NCI-H2029 (cell line): ENCODE measurements at places on chromosomes 4 and X.

DNA sequence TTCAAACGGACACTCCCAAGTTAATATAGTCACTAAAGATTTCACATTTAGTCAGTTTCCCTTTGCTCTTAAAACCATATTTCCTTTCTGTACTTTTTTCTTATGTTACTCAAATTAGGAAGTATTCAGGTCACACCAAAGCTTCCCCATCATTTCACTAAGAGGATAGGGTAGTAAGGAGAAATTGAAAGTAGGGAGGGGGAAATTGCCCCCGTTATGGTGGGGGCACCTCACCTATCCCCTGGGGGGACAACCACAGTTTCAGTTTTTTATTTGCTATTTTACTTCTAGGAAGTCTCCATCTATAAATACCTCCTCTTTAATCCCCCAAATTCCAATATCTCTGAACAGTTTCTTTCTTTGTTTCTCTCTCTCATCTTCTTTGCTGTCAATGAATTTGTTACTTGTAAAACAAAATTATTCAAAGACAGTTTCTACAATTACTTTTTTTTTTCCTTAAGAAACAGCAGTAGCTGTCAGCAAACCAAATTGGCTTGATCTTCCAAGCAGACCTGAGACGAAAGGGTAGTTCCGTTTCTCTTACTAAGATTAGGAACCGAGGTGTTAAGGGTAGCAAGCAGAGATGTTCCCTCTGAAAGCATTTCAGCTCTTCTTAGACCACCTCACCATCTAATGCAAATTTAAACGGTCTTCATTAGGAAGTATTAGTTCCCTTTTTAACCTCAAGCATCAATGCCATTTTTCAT lies 160.2 kb upstream of the KLF3 start:
- DNase-seq = no peak

DNA sequence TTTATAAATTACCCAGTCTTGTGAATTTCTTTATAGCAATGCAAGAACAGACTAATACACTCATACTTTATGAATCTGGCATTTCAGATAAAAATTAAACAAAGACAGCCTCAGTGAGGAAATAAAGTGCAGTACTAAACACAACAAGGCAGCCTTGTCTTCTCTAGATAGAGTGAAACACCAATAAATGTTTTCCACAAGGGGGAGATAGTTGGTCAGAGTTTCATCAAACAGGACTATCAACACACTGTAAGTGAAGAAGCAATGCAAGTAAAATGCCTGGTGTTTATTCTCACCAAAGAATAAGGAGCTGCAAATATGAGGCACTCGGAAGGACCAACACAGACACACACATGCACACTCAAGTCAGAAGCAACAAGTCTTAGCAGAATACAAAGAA lies 62.8 kb downstream of the FAM9B start:
- DNase-seq = no peak

- DNase-seq = no peak
Measured at GRCh38 chr4:24801136-24801855, 5.9 kb downstream of the SOD3 start.

DNA sequence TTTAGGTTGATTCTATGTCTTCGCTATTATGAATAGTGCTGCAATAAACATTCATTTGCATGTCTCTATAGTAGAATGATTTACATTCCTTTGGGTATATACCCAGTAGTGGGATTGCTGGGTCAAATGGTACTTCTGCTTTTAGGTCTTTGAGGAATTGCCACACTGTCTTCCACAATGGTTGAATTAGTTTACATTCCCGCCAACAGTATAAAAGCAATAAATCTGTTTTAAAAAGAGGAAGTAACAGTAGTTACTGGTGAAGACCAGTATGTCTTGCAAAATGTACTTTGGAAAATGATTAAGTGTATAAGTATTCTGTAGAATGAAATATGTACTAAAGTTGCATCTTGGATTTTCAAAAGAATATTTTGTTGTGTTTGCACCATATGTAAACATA lies 77.3 kb downstream of the SHROOM4 start:
- DNase-seq = no peak

DNA sequence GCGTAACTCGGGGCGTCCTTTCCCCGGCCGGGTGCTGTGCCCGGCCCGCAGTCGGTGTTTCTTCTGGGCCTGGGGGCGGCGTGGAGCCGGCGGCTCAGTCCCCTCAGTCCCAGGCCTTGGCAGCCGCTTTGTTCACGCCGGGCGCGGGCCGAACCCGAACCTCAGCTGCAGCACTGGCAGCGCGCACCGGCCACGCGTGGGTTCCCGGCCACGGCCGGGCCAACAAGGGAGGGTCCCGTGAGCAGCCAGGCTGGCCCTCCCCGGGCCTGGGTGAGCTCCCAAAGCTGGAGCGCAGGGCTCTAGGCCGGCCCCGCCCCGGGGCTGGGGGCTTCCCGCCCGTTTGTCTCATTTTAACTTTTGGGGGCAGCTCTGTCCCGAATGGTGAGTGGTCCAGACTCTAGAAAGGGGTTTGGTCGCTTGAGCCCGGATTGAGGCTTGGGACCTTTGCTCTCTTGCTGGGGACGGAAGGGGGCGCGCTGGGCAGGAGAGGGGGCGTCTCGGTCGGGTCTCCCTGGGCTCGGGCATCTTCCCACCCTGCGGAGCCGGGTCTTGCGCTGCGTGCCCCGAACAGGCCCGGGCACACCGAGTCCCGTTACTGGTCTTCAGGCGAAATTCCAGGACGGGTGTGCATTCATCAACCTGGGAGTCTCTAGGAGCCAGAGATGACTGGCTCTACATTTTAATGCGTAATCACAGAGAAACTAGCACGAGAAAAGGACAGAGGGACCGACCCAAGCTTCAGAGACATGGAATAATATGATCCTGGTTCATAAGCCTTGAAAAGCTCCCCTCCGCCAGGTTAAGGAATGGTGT lies 177.1 kb downstream of the CBR4 start:
- no peak for DNase-seq

DNA sequence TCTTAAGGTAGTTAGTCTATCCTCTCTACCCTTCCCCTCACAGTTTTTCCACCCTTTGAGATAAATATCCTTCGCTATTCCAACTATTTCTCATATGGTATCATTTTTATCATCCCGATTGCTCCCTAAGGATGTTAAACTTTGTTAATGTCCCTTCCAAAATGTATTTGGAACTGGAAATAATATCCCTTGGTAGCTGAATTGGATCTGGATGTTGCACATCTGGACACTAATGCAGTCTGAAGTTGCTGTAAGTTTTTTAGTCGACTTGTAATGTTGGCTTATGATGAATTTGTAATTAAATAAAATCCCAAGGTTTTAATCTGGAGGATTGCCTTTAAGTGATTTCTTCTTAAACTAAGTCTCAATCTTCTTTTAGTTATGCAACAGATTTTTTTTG lies 22.5 kb downstream of the XIAP start:
- no peak for DNase-seq

- DNase-seq = no peak
Measured at GRCh38 chr4:153758688-153759406, 977 bp downstream of the RNF175 start.

- DNase-seq = no peak
Measured at GRCh38 chrX:19065535-19065934, 56.7 kb downstream of the ADGRG2 start.

DNA sequence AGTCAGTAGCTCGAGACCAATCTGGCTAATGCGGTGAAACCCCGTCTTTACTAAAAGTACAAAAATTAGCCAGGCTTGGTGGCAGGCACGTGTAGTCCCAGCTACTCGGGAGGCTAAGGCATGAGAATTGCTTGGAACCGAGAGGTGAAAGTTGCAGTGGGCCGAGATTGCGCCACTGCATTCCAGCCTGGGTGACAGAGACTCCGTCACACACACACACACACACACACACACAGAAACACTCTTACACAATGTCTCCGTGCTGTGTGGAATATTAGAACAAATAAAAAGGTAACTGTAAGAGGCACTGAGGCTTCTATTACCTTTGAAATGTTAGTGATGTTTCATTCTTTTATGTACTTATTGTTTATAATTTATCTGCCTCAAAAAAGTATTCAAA lies 326.6 kb downstream of the GPAT3 start:
- DNase-seq = no peak

GRCh38 chrX:99857455-99857854 lies 552.6 kb downstream of the PCDH19 start:
- no peak for DNase-seq
